Lung microvascular endothelial cell (primary cell): ENCODE measurements at places on chromosomes 2 and 18.

- peak; percentile 48 for DNase-seq
Observed at GRCh38 chr2:54952978-54953456, 97.2 kb downstream of the RTN4 start.

- no peak for DNase-seq
Observed at GRCh38 chr2:2286592-2286991, 44.5 kb downstream of the MYT1L start.

DNA sequence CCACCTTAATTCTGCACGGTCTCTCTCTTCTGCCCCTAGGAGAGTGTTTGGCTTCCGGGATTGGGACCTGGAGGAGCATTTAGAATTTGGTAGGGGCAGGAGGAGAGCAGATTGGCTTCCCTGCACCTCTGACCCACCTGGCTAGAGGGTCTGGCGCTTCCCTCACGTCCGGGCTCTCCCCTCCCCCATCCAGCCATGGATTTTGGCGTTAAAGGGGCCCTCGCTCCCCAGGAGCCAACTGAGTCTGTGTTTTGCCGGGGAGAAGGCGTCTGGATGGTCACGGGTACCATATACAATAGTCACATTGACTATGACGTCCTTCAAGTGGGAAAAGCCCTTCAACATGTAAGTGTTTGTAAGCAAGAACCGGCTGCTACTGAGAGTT, 6.6 kb downstream of the HOXD3 start:
- DNase-seq: no peak

- peak; percentile 75 for DNase-seq
Observed at GRCh38 chr2:203484266-203485112, 50.6 kb downstream of the RAPH1 start.

DNA sequence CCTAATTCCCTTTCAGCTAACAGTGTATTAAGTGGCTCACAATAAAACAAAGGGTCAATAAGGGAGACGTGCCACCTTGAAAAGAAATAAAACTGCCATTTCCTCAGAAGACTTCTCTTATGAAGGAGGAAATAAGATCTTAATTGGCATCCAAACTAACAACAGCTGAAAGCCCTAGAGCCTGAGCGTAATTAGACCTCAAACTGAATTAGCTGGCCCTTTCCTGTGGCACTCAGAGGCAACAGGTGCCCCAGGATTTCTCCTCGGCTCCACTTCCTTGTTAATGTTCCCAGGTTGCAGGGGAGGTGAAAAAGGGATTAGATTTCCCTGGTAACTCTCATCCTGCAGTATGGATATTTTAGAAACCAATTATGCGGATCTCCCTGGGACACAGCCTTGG, 804.3 kb downstream of the DCDC2C start:
- no peak for DNase-seq

DNA sequence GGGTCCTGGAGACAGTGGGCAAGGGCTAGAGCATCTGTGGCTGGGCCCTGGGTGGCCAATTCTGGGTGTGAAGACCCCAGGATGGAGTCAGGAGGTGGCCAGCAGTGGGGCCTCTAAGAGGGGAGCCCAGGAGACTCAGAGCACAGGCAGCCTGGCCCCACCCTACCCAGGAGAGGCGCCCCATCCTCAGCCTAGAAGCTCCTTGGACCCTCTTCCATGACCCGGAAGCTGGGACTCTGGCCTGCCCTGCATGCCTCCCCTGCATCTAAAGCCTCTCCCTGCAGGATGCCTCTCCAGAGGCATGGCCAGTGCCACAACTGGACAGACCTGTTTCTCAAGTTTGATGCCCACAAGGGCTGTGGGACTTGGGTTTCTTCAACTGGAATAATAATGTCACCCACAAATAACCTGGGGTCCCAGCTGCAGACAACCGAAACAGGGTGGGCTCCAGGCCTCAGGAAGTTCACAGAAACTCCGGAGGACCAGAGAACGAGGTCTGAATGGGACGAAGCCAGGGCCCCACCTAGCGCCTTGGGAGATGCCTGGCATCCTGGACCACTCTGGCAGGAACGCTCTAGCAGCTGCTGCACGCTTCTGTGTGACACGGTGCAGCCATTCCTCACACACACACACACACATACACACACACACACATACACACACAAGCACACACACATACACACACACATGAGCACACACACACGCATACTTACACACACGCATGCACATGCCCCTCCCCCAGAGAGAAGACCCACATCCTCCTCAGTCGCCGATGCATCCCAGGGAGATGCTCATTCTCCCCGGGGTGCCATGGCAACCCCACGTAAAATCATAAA, 16.4 kb downstream of the KCNIP3 start:
- no peak for DNase-seq

GRCh38 chr2:108428286-108429009, 20.6 kb upstream of the GCC2 start:
- DNase-seq: peak; percentile 67

GRCh38 chr2:106833256-106833655, 52.7 kb downstream of the ST6GAL2 start:
- DNase-seq: no peak

DNA sequence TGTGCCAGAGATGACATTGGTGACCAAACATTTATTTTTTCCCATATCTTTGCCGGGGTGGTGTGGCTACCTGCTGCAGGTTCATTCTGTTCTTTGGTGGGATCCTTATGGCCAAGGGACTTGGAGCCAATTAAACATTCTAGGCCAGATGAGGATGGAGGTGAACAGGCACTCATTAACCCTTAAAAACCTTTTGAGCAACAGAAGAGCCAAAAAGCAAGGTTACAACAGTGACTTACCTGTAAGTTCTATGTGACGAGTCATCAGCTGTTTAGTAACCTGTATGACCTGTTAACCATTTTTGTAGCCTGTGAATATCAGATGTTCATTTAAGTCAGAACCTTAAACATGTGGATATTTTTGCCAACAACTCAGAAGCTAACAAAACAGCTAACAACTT, 105.6 kb downstream of the XRCC5 start:
- no peak for DNase-seq

DNA sequence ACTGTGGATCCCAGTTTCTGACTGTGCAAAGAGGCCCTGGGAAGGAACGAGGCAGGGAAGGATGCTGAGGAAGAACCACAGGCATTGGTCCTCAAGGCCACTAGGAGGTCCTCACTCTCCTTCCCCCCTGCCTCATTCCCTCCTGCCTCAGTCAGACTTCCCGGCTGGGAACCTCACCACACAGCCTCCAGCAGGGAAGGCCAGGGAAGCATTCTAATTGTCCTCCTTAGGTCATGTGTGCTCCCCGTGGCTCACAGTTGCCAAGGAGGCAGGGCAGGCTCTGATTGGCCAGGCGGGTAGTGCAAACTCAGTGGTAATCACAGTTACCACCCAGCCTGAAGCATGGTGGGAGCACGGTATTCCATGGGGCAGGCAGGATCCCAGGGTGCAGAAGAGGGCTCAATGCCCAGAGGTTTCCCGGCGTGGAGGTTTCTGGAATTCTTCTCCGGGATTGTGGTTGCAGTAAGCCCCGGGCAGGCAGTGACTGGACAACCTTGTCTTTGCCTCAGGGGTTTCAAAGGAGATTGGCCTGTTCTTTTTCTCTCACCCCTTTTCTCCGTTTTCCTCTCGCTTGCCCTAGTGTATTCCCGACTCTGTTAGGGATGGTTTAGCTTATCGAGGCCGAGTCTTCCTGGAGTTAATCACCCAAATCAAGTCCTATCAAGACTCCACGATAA, 27.1 kb downstream of the FER1L5 start:
- DNase-seq: no peak

DNA sequence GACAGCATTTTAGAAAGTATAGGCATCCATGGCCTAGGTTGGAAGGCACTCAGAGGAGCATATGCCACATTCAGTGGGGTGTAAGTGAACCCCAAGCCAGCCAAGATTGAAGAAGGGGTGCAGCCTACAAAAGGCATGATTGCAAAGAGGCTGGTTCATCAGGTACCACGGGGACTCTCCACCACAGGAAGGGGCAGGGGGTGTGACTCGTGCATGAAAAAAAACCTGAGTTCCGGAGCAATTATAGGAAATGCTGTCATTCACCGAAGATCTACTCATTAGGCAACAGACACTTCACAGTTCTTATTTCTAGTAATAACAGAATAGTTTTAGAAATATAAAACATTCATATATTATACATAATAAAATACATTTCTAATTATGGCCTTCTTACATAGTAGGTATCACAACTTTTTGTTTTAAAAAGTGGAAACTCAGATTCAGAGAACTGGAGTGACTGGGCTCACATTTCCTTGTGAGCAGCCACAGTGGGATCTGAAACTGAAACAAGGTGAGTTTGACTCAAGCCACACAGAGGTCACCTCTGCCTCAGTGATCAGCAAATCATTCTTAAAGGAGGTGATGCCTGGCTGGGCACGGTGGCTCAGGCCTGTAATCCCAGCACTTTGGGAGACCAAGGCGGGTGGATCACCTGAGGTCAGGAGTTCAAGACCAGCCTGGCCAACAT, 188.4 kb upstream of the GYPC start:
- DNase-seq: no peak

DNA sequence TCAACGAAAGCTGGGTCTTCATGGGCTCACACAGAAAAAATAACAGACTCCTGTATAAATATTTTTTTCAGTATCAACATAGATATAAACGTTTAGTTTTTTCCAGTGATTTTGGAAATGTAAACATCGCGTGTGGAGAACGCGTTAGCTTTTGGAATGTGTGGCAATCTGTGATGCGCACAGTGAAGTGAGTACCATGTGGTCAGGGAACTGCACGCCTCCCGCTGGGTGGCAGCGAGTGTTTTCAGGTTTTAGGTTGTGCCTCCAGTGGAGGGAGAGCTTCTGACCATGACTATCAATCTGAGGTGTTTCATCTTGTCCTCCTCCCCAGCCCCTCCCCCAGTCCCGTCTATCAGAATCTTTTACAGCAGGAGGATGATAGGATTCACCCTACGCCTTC, 127.8 kb downstream of the ARHGAP28 start:
- peak; percentile 18 for DNase-seq

DNA sequence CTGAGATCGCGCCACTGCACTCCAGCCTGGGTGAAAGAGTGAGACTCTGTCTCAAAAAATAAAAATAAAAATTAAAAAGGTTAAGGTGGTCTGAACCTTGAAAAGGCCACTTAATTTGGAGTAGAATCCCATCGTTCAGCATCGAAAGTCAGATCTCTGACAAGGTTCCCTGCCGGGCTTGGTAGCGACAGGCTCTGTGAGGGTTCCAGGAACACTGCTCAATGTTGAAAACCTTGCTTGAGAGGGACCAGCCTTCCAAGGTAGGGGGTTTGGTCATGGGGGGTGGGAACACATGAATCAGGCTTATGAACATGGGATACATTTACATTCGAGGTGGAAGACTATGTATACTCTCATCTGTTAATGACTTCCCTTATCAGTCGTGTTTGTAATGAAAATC, 232.2 kb downstream of the FHOD3 start:
- no peak for DNase-seq
